LHCN-M2 (cell line): ENCODE measurements at places on chromosomes 4 and X.

- no peak for DNase-seq
These were observed 22.9 kb upstream of the PUDP start for GRCh38 chrX:7170898-7171297.

- DNase-seq = no peak
These were observed 46.7 kb downstream of the TMEM156 start for GRCh38 chr4:38985410-38986100.

DNA sequence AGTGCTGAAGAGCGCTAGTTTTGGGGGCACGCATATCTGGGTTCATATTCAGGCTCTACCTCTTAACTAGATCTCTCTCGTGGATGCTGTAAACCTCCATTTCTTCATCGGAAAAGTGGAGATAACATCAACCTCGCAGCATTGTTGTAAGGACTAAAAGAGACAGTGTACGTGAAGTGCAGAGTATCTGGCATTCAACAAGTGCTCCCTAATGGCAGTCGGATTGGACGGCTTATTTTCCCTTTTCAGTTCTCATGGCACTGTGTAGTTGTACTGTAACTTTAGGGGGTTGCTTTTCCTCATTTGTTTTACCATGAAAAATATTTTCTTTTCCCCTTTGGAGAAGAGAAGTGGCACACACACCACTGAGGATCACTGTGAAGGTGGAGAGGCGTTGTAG lies 51.4 kb upstream of the ESX1 start:
- DNase-seq = no peak

- no peak for DNase-seq
These were observed 5.5 kb downstream of the PORCN start for GRCh38 chrX:48514126-48514806.

DNA sequence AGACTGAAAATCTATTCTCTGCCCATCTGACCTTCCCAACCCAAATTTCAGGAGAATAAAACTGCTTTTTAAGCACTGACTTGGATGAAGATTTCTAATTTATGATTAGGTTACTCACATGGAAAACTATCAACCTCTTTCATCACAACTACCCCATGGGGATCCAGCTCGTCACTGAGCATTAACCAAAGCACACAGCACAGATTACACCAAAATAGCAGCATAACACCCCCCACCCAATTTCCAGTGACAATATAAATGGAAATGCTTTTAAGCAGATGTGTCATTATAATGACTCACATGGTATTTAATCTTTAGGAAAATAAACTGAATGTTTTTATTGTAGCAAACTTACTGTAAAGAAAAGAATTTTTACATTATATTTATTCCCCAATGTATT lies 9.7 kb downstream of the SERTM2 start:
- DNase-seq = no peak

DNA sequence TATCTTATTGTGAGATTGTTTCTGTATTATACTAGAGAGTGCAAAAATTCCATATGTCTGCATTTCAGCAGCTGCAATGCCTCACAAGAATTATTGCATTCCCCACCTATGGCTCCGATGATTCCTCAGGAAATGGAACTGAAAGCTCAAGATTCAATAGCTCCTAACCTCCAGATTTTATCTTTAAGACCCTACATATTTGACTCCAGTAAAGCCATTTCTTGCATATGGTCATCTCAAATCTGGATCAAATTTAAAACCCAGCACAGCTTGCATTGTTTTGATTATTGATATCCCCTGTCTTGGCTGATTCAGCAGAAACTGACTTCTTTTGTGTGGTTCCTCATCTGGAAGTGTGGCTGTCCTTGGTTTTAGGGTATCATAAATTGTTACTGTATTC lies 142.6 kb downstream of the CORIN start:
- DNase-seq = no peak

DNA sequence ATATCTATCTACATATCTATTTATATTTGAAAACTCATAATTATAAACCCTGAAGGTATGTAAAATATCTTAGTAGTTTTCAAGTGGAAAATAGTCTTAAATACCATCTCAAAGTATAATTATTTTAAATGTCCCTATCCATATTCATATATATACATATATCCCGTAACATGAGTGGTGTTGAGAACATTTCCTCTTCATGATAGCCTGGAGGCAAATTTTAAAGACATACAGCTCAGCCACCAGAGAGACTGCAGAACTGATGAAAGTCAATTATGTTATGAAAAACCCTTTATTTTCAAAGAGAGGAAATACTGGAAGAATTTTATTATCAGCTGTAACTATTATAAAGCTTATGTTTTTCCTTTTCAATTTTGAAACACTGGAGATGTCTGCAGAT lies 1806.7 kb upstream of the PCDH7 start:
- no peak for DNase-seq

- DNase-seq = peak; percentile 41
These were observed 46.4 kb downstream of the SLC16A2 start for GRCh38 chrX:74467656-74468055.

DNA sequence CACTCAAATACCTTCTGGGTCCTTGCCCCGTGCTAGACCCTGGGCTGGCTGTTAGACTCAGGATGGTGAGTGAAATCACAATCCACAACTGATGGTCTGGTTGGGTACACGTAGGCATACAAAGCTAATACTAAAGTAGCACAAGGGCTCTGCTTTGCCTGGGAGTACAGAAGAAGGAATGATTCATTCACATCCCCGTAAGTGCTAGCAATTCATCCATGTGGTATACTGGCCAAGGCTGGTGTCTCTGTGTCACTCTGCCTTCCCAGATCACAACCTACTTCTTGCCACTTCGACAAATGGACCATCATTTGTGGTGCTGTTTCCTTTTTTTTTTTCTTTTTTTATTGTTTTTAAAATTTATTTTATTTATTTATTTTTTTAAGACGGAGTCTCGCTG lies 19.7 kb upstream of the RBM47 start:
- no peak for DNase-seq

GRCh38 chrX:11591723-11592346 lies 73.9 kb downstream of the ARHGAP6 start:
- peak; percentile 3 for DNase-seq

- DNase-seq = no peak
These were observed 256.2 kb upstream of the GPR101 start for GRCh38 chrX:137290011-137290410.

GRCh38 chr4:33954759-33955158 lies 2289.6 kb downstream of the ARAP2 start:
- DNase-seq = no peak

DNA sequence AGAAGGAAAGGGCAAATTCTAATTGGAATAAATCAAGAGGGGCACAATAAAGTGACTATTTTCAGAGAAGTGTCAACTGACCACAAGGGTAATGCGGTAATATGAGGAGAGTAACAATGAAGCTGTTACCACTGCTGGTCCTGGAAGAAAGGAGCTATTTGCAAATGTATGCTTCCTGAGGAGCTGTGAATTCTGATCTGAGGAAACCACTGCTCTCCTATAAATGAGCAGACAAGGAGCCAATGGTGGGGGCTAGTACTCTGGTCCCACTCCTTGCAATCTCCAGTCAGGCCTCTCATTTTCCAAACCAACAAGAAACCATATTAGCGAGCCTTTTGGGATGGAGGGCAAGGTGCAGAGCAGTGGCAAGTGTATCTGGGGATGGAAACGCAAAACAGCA lies 770.2 kb downstream of the FSTL5 start:
- no peak for DNase-seq

GRCh38 chr4:37825968-37826294 lies 555 bp upstream of the PGM2 start:
- no peak for DNase-seq

- DNase-seq = no peak
These were observed 74.4 kb downstream of the SOWAHB start for GRCh38 chr4:76823495-76823894.

DNA sequence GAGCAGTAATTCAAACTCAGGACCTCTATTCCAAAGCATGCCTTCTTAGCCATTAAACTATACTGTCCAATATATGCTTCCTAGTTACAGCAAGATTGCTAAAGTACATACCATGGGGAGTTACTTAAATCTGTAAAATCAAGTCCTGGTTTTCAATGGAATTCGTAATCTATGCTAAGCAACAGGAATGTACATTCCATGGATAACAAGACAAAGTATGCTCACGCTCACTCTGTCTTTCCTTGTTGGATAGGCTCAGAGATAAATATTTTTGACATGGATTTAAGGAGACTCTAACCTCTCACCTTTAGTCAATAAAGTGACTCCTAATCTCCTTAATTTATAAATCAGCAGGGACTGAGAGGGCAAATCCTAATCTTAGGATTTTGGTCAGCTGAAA lies 47.3 kb upstream of the STK26 start:
- no peak for DNase-seq
